Kidney epithelial cell (primary cell): ENCODE measurements at places on chromosomes 4 and X. TPM values are rescaled to one million over a fixed set of nuclear protein-coding genes. Genes with fewer than 3 reads are reported as not detected.

DNA sequence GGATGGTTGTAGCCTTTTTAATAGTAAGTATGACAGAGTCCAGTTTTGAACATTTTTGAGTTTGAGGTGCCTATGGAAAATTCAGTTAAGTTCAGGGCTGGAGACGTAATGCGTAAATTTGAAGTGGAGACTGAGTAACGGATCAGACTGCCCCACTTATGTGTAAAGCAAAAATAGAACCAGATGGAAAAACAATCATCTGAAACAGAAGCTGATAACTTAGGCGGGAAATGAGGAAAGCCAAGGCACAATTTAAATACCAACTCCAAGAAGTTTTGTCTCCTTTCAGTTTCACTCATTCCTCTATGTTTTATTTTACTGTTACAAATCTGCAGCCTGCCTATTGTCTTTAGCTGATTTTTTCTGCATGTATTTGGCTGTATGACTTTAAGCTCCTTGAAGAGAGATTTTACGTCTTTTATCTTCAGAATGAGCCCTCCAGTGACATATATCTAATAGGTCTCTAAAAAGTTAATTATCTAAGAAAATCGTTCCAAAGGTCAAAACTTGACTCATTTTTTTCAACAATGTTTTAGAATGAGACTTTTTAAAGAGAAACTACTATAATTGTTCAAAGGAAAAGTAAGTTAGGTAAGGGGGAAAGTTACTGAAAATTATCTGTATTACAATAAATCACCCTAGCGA, 1.1 kb downstream of the SGCB start:
- DNase-seq, result no peak

DNA sequence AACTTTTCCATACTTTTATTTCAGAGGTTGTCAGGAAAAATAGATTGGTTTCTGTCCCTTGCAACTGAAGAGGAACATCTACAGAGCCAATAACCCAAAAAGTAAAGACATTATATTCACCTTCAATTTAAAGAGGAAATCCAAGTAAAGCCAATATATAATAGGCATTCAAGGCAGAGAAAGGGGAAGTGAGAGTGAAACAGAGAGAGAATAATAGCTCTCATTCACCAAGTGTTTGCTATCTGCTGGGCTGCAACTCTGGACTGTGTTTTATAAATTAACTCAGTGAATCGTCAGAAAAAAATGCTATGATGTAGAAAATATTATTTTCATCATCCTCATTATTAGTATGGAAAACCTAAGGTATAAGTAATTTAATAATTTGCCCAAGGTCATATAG, 448.5 kb downstream of the TRAM1L1 start:
- DNase-seq, result no peak

GRCh38 chr4:11488657-11489452, 60.2 kb upstream of the HS3ST1 start:
- no peak for DNase-seq

GRCh38 chrX:100379388-100379986, 30.6 kb downstream of the PCDH19 start:
- no peak for DNase-seq

GRCh38 chr4:71944956-71945355, 86.8 kb upstream of the NPFFR2 start:
- DNase-seq, result no peak

DNA sequence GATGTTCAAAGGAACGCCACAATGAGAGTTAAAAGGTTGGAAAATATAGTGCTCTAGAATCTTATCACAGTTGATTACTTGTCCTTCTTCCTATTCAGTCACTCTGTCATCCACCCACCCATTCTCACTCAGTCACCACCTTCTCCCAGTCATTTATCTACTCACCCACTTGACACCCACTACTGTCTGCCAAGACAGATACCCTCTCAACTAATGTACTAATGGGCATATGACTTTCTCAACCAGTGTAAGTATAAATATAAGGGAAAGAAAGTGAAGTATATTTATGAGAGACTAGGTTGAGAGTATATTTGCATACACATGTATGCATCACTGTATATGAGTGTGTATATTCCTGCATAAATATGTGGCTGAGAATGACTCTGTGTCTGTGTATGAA, 20.0 kb downstream of the MID2 start:
- no peak for DNase-seq

- no peak for DNase-seq
These were observed at the start of gene IL9R for GRCh38 chrX:155997436-155997835. Gene IL9R, plus strand, starts transcription at chrX:155997696. Its CDS starts 64 bp downstream, at chrX:155997760.

- no peak for DNase-seq
These were observed 166.2 kb upstream of the FGF13 start for GRCh38 chrX:138877746-138878145.

GRCh38 chr4:36189511-36190226, 54.6 kb downstream of the ARAP2 start:
- DNase-seq, result no peak

GRCh38 chr4:17597517-17597916, 16.9 kb upstream of the MED28 start:
- DNase-seq, result no peak

GRCh38 chr4:145760961-145761929, 81.3 kb downstream of the C4orf51 start:
- no peak for DNase-seq

DNA sequence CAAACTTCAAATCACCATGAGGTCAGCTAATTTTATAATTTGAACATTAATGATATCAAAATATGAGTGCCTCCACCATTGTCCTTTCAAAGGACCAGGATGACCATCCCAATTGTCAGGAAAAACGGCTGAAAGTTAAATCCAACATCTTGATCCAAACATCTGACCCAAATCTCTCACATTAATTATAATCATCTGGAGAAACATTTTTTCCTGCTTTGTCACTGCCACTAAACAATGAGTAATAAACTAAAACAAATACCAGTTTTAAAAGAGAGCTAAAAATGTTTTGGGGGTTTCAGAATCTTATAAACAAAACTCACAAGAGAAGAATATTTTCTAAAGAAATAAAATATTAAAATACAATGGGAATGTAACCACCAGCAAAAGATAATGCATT, 45.7 kb upstream of the NDST4 start:
- DNase-seq, result no peak

GRCh38 chr4:155419266-155419665, 42.5 kb upstream of the MAP9 start:
- DNase-seq, result no peak

DNA sequence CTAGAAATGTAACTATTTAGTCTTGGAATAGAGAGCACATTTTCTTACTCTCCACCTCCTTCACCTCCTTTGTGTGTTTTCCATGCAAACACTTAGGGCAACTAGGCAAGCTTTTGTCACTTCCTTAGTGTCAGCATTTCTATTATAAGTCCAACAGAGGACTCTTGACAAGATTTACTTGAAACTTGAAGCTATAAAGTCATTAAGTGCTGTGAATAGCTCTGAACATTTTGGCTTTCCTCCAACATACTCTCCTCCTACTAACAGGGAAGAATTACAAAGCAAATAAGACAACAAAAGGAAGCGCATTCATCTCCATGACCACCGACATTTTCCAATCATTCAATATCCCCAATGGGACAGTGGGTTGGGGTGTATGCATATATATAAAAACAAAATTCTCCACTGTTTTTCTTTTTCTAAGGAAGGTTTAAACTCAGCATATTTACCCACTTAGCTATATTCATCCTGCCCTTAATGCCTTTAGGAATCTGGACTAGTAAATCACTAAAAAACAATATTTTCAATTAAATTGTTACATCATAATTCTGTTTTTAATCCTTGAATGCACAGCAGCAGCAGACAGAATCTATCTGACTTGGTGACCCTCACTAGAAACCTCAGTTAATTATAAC, 264.6 kb downstream of the SNCA start:
- no peak for DNase-seq

DNA sequence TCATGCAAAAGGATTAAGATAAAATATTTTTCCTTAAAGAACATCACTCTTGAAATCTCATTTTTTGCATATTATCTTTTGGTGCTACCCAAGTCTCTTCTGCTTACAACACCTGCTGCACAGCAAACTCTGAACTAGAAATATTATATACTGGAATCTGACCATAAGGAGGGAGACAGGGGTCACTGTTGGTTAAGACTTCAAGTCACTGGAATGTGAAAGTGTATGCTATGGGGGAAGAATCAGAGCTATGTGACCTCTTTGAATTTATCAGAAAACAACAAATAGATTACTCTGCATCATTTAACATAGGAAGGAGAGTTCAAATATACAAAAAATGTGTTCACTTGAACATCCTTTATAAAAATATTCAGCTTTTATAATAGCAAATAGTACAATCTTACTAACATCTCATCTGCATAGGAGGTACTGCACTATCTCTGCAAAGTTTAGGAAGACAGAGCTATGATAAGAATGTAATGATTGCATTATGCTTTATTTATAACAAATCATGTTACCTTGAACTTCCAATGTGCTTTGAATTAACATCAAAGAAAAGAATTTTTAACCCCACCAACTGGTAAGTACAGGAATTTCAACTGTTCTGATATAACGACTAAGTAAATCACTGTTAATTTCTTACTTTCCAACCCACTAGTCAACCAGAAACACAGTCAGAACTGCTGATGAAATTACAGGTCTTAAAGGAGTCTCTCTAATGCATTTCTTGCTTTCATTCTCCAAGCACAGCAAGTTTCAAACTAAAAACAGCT, 69.8 kb downstream of the ZNF827 start:
- no peak for DNase-seq

DNA sequence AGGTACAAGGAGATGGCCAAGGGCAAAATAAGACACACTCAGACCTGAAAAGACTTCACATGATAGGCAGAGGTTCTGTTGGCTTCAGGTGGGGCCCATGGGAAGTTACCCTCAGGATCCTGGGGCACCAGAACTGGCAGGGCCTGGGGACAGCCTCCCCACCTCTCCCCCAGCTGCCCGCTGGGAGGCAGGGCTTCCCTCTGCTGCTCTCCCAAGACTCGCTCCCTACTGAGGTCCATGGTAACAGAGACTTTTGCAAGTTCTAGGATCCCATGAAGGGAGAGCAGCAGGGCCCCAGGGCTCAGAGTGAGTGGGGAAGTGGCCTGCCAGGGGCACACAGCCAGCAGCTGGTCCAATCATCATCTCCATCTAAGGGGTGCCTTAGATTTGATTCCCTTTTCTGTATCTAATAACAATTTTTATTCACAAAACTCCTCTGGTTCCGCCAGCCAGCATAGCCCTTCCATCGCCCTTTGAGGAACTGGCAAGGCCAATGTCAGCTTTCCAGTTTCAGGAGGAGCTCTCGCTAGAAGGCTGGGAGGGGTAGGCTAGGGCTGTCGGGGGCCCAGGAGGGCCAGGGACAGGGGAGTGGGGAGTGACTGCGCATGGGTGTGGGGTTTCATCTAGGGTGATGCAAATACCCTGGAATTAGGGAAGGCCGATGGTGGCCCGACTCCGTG, 78.2 kb downstream of the SLC2A9 start:
- no peak for DNase-seq

- DNase-seq, result peak; percentile 78
These were observed 21.4 kb upstream of the SEL1L3 start for GRCh38 chr4:25884031-25884782.

GRCh38 chrX:78769101-78769755, 21.7 kb downstream of the LPAR4 start:
- no peak for DNase-seq

GRCh38 chr4:24453951-24454350, 130.4 kb downstream of the DHX15 start:
- DNase-seq, result no peak

DNA sequence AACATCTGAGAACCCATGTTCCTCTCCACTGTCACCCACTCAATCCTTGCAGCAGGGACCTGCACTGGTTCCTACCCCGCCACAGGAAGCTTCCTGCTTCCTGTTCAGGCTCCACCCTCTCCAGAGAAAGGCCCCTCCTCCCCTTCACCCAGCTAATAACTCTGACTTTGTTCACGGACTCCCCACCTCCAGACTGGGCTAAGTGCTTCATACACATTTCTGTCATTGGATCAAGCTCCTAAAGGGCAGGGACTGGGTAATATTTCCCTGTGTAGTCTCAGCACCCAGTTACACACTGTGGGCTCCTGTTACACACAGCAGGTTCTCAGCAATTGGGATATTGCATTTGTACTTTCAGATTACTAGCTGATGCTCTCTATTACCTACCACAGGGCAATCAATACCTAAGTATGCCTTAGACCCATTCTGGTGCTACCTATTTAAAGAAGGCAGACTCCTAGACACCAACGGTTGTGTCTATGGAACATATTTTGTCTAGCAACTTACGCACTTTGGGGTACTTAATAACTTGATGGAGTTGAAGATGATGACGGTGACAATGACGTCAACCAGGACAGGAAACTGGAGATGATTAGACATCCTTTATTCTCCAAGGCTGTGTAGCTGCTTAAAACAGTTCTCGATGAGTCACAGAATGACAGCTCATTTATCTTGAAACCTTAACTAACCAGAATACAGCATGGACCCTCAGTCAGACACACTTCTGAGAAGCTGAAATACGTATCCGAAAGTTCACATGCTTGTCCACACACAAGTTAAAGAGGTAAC, 58.1 kb downstream of the MAML3 start:
- peak; percentile 87 for DNase-seq

DNA sequence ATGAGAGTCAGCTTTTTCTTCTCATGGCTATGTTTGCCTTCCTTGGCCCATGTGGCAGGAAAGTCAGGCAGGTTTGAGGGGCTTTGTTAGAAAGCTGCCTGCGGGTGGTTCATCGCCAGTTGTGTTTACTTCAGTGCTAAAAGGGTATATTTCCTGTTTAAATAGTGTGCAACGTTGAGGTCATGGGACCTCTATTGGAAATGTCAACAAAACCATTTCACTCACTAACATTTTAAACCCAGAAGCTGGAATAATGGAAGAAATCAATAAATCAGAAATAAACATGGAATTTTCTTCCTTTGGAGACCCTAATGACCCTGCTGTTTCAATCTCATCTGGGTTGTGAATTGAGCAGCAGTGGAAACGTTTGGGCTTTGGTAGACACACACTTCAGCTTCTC, 185.8 kb downstream of the ANKRD50 start:
- DNase-seq, result no peak

- no peak for DNase-seq
These were observed 56.1 kb downstream of the PJA1 start for GRCh38 chrX:69109036-69109663.

GRCh38 chr4:104365618-104366017, 129.1 kb downstream of the CXXC4 start:
- no peak for DNase-seq

GRCh38 chr4:187612301-187612700, 383.3 kb upstream of the ZFP42 start:
- no peak for DNase-seq

Gene SERPINA7
- total RNA-seq, result not detected in 2 replicates

Gene TRIM61
- 2.1 and 4.5 TPM in 2 replicates for total RNA-seq

Gene ADH7
- total RNA-seq, result not detected in 2 replicates

Gene ARFIP1
- total RNA-seq, result 34.2 and 45.6 TPM in 2 replicates

Gene SOD3
- 0.75 and 1.2 TPM in 2 replicates for total RNA-seq

Gene CPLX1
- 0.17 TPM in 1 of 2 replicates, not detected in the other for total RNA-seq

Gene MSX1
- 1.0 and 1.6 TPM in 2 replicates for total RNA-seq

Gene ADGRG4
- not detected in 2 replicates for total RNA-seq

Gene IRS4
- total RNA-seq, result not detected in 2 replicates

Gene FGF13
- total RNA-seq, result 7.8 and 9.6 TPM in 2 replicates

Gene FATE1
- total RNA-seq, result not detected in 2 replicates

Gene TEX13A
- total RNA-seq, result not detected in 2 replicates

Gene OPHN1
- total RNA-seq, result 3.1 and 6.9 TPM in 2 replicates

Gene STK32B
- 2.6 and 3.6 TPM in 2 replicates for total RNA-seq

Gene TEX13D
- not detected in 2 replicates for total RNA-seq

Gene C1QTNF7
- total RNA-seq, result not detected in 2 replicates

Gene JCHAIN
- total RNA-seq, result not detected in 2 replicates

Gene SPIN4
- total RNA-seq, result 1.8 and 2.7 TPM in 2 replicates
